ENCODE measurements at places on chromosomes 5 and 9. TPM values are rescaled to one million over a fixed set of nuclear protein-coding genes. Genes with fewer than 3 reads are reported as not detected.
A peak's percentile ranks its signal among the peaks of the same experiment; 100 is the strongest.

DNA sequence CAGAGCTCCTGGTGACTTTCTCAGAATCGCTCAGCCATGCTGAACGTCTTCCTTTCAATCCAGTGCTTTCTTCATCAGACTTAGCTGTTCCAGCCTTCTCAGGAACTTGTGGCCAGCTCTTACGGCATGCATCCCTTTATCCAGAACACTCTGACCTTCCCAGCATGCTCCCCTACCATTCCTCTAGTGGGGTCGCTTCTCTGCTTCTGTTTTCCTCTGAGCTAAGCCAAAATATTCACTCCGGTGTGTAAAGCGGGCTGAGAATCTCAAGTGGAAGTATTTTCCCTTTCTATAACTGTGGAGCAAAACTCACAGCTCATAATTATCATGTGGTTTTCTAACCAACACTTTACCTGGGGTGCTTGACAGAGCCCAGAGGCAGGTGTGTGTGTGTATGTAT is 6.2 kb downstream of the DCANP1 start:
- peak; percentile 11 for DNase-seq

DNA sequence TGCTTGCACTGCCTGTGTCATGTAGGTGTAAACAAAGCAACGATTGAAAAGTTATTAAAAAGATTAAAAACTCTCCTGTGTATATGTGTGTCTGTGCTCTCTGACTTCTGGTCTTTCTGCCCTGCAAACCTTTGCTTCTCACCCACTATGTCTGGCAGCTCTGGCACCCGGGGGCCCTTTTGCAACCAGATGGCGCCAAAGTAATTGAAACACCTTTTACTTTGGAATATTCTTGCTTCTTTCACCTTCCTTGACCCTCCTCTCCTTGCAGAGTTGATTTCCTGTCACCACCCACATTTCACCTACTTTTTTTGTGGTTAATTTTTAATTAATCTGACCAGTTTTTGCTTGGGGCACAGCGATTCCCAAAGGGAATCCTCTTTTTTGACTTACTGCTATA is 275.5 kb downstream of the ARHGEF28 start:
- no peak for DNase-seq

GRCh38 chr5:41649659-41650058 is 139.3 kb upstream of the PLCXD3 start:
- no peak for DNase-seq

- no peak for DNase-seq
These were observed 7.7 kb upstream of the ZCCHC10 start for GRCh38 chr5:133034064-133034463.

DNA sequence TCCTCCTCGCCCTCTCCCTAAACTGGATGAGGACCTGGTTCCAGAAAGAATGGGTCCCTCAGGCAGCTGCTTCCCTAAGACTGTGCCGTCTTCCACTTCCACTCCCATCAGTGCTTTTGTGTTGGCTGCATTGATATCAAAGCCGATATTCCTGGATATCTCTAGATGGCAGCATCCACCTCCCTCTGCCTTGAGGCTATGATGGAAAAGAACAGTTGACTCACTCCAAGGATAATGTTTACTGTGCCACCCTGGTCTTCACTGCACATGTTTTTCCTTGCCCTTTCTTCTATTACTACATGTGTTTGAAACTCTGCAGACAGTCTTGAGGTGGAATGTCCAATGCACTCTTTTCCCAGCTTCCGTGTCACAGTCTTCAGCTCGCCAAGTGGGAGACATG is 211.6 kb downstream of the MAST4 start:
- DNase-seq, result no peak

GRCh38 chr5:86838083-86838482 is 220.3 kb downstream of the COX7C start:
- no peak for DNase-seq

GRCh38 chr9:15492485-15493150 is 18.2 kb downstream of the PSIP1 start:
- DNase-seq, result no peak

Gene MCC
- 9.1 TPM for total RNA-seq

All from sigmoid colon (tissue), 7 donors.